ENCODE measurements at places on chromosomes 1 and 21.
A peak's percentile ranks its signal among the peaks of the same experiment; 100 is the strongest.

- DNase-seq = peak; percentile 38
- peaks cover 40% of the 10 kb centered on the region for H3K27me3 ChIP-seq
- H3K4me1 ChIP-seq = peaks cover 18% of the 10 kb centered on the region
- H3K36me3 ChIP-seq = no peaks in the 10 kb centered on the region
Measured at GRCh38 chr1:44405031-44405797, at the start of gene RNF220. Gene RNF220 (plus strand): TSS chr1:44405255.

GRCh38 chr1:73106931-73107330, 824.6 kb upstream of the NEGR1 start:
- no peak for DNase-seq
- no peaks in the 10 kb centered on the region for H3K36me3 ChIP-seq
- no peak overlapping the region for H3K4me3 ChIP-seq
- H3K27ac ChIP-seq = no peak overlapping the region
- no peaks in the 10 kb centered on the region for H3K27me3 ChIP-seq

GRCh38 chr1:31501505-31501904, 74.8 kb upstream of the TINAGL1 start:
- DNase-seq = no peak
- peaks cover 9% of the 10 kb centered on the region for H3K27me3 ChIP-seq
- no peaks in the 10 kb centered on the region for H3K36me3 ChIP-seq

- DNase-seq = no peak
- no peak overlapping the region for H3K27ac ChIP-seq
- no peaks in the 10 kb centered on the region for H3K27me3 ChIP-seq
- H3K4me1 ChIP-seq = peaks cover 9% of the 10 kb centered on the region
- H3K4me3 ChIP-seq = no peak overlapping the region
Measured at GRCh38 chr1:183685112-183685713, 32.1 kb upstream of the APOBEC4 start.

GRCh38 chr21:35559829-35560225, 500.5 kb downstream of the SETD4 start:
- no peaks in the 10 kb centered on the region for H3K4me1 ChIP-seq
- H3K4me3 ChIP-seq = no peak overlapping the region
- H3K27ac ChIP-seq = no peak overlapping the region
- DNase-seq = no peak
- no peaks in the 10 kb centered on the region for H3K36me3 ChIP-seq
- H3K27me3 ChIP-seq = peaks cover 12% of the 10 kb centered on the region

GRCh38 chr1:238329671-238330070, 438.9 kb upstream of the ZP4 start:
- no peak for DNase-seq
- H3K36me3 ChIP-seq = peaks cover 3% of the 10 kb centered on the region
- no peak overlapping the region for H3K4me3 ChIP-seq
- no peak overlapping the region for H3K27ac ChIP-seq
- no peaks in the 10 kb centered on the region for H3K27me3 ChIP-seq
- no peaks in the 10 kb centered on the region for H3K4me1 ChIP-seq

- H3K27ac ChIP-seq = no peak overlapping the region
- peaks cover 1% of the 10 kb centered on the region for H3K4me1 ChIP-seq
- no peaks in the 10 kb centered on the region for H3K27me3 ChIP-seq
- peaks cover 9% of the 10 kb centered on the region for H3K36me3 ChIP-seq
- no peak overlapping the region for H3K4me3 ChIP-seq
- no peak for DNase-seq
Measured at GRCh38 chr1:236421022-236421421, 26.9 kb downstream of the EDARADD start.

DNA sequence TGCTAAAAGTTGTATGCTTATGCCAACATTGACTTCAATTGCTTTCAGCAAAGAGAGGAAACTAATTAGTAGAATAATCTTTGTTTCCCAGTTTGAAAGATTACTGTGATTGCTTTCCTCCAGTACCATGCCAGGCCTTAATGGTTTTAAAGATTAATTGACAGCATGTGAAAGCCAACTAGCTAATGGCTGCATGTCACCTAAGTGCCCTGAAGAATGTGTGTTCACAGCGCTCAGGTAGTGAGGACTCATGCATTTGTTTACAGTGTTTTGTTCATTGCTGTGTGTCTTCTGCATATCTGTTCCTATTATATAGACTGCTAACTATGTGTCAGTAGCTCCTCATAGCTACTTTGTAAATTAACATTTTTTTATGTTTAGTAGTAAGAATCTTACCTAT, 335.6 kb downstream of the LRRIQ3 start:
- no peak overlapping the region for H3K4me3 ChIP-seq
- H3K27ac ChIP-seq = peak overlapping the region; percentile 34
- H3K4me1 ChIP-seq = peaks cover 25% of the 10 kb centered on the region
- H3K36me3 ChIP-seq = no peaks in the 10 kb centered on the region
- no peaks in the 10 kb centered on the region for H3K27me3 ChIP-seq

DNA sequence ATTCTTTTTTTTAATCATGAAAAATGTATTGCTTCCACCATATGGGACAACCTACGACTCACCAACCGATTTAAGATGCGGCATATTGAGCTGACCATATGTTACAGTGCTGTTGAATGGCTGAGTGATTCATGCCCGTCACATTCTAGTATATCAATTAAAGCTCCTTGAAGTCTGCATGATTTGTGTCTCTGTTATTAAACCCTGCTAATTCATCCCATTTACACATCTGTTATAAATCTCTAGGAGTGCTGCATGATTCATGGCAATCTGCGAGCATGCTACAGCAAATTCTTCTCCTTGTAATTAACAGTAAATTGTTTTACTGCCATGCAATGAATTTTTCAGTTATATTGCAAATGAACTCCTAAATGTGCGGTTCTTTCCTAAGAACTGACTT, 239.8 kb downstream of the USH2A start:
- H3K4me3 ChIP-seq = no peak overlapping the region
- H3K4me1 ChIP-seq = peaks cover 8% of the 10 kb centered on the region
- no peaks in the 10 kb centered on the region for H3K36me3 ChIP-seq
- no peak overlapping the region for H3K27ac ChIP-seq

DNA sequence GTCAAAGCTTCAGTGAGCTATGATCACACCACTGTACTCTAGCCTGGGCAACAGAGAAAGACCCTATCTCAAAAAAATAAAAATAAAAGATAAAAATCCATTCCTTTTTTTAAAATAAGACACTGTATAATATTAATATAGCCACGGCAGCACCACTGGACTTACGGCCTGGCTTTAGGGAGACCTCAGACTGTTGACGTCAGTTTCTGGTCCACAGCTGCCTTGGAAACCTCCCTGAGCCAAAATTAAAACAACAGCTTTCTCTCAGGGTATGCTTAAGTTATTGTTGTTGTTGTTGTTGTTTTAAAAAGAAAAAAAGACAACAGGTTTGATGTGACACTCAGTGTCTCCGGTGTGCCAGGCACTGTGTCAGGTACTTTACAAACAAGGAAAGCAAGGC, 42.0 kb downstream of the CAPZB start:
- no peaks in the 10 kb centered on the region for H3K36me3 ChIP-seq
- DNase-seq = no peak
- H3K27me3 ChIP-seq = no peaks in the 10 kb centered on the region
- peaks cover 23% of the 10 kb centered on the region for H3K4me1 ChIP-seq
- no peak overlapping the region for H3K4me3 ChIP-seq

DNA sequence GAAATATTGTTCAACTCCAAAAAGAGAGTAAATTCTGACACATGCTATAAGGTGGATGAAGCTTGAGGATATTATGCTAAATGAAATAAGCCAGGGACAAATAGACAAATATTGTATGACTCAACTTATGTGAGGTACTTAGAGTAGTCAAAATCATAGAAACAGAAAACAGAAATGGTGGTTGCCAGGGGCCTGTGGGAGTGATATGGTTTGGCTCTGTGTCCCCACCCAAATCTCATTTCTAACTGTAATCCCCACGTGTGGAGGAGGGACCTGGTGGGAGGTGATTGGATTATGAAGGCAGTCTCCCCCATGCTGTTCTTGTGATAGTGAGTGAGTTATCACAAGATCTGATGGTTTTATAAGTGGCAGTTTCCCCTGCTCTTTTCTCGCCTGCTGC, 24.7 kb upstream of the DISP1 start:
- no peak overlapping the region for H3K4me3 ChIP-seq
- H3K4me1 ChIP-seq = peaks cover 7% of the 10 kb centered on the region
- H3K36me3 ChIP-seq = no peaks in the 10 kb centered on the region
- DNase-seq = no peak
- peaks cover 24% of the 10 kb centered on the region for H3K27me3 ChIP-seq
- no peak overlapping the region for H3K27ac ChIP-seq

DNA sequence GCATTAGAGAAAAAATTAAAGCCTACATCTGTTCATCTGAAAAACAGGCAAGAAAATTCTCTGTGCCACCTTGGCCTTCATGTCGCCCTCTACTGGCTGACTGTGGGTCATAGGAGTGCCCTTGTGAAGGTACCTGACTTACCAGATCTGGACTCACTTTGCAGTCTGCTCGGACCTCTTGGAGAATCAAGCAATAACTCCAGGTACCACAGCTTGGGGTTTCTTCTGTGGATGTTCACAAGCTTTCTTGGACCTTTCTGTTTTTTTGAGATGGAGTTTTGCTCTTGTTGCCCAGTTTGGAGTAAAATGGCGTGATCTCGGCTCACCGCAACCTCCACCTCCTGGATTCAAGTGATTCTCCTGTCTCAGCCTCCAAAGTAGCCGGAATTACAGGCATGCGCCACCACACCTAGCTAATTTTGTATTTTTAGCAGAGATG, 2.4 kb upstream of the PRAMEF18 start:
- no peaks in the 10 kb centered on the region for H3K27me3 ChIP-seq
- no peaks in the 10 kb centered on the region for H3K4me1 ChIP-seq
- H3K36me3 ChIP-seq = peaks cover 4% of the 10 kb centered on the region
- DNase-seq = peak; percentile 0
- no peak overlapping the region for H3K27ac ChIP-seq

DNA sequence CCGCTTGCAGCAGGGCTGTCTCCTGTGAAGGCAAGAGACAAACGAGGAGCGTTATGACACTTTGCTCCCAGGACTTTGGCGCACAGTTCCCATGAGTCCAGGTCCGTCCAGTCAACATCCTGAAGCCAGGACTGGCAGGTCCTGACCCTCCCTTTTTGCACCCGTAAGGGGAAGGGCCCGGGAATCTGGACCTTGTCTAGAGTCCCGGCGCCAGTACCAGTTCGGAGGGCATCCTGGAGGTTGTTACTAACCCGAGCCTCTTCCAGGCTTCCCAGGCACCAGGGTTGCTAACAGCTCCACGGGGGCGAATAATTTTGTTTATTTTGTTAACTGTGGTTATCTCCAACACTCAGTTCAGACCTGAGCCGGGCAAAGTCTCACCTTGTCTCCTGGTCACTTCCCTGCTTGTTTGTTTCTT, 682 bp upstream of the RWDD3 start:
- peaks cover 14% of the 10 kb centered on the region for H3K36me3 ChIP-seq
- H3K4me1 ChIP-seq = peaks cover 26% of the 10 kb centered on the region
- no peak for DNase-seq
- H3K27ac ChIP-seq = peak overlapping the region; percentile 91
- H3K4me3 ChIP-seq = peak overlapping the region; percentile 86

DNA sequence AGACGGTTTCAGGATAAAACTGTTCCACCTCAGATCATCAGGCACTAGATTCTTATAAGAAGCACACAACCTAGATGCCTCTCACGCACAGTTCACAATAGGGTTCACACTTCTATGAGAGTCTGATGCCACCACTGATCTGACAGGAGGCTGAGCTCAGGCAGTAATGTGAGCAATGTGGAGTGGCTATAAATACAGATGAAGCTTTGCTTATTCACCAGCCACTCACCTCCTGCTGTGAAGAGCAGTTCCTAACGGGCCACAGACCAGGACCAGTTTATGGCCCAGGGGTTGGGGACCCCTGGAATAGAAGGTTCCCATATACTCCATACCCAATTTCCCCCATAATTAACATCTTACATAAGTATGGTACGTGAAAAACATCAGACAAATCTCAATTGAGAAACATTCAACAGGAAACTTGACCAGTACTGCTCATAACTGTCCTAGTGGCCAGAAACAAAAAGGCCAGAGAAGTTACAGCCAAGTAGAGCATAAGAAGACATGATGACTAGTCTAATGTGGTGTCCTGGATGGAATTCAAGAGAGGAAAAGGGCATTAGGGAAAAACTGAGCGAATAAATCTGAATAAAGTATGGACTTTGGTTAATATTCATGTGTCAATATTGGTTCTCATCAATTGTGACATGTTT, 24.7 kb upstream of the IGSF5 start:
- no peaks in the 10 kb centered on the region for H3K36me3 ChIP-seq
- no peak for DNase-seq
- no peak overlapping the region for H3K27ac ChIP-seq
- H3K4me1 ChIP-seq = no peaks in the 10 kb centered on the region

DNA sequence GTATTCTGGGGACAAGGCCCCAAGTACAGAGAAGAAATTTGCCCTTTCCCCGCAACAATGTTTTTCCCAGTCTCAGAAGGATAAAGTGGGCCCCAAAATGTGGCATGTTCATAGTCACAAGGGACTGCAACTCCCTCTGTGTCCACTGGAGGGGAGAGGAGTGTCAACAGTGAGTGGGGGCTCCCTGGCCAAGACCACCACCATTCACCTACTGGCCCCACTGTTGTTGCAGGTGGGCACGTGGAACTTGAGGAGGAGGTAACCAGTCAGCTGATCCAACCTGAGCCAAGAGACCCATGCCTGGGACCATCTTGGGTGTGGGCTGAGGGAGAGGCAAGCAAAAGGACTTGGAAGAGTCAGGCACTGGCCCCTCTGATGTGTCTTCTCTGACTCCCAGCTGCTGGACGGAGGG, 777 bp downstream of the NUDT17 start:
- no peaks in the 10 kb centered on the region for H3K27me3 ChIP-seq
- DNase-seq = no peak
- H3K4me1 ChIP-seq = peaks cover 3% of the 10 kb centered on the region
- H3K4me3 ChIP-seq = no peak overlapping the region

- no peak for DNase-seq
- no peaks in the 10 kb centered on the region for H3K4me1 ChIP-seq
- H3K27me3 ChIP-seq = peaks cover 6% of the 10 kb centered on the region
Measured at GRCh38 chr1:33092438-33092837, 11.5 kb downstream of the AZIN2 start.

DNA sequence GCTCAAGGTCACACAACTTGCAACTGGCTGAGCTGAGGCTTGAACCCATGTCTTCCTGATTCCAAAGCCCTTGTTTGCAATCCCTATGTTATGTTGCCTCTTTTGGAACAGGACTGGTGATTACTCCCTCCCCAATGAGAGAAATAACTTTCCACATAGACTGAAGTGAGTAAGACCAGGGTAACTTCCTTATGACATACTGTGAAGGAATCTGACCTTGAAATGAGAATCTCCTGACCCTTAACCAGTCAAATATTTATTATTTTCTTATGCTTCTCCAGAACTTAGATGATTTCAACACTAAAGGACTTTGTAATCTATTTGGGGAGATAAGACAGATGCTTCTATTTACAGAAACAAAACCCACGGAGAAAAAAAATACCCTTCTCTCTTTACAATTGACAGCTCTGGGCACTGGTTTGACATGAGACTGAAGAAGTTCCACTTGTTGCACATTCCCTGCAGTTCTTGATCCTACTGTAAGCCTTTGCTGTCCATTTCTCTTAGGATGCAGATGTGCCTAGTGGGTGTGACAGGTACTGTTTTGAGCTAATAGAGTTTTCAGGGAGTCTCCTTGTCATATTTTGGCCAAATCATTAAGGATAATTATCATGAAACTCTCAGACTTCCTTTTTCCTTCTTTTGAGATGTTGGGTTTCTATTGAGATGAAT, 3.9 kb upstream of the RPTN start:
- H3K4me1 ChIP-seq = no peaks in the 10 kb centered on the region
- no peak for DNase-seq
- no peaks in the 10 kb centered on the region for H3K36me3 ChIP-seq
- H3K27me3 ChIP-seq = no peaks in the 10 kb centered on the region
- no peak overlapping the region for H3K27ac ChIP-seq
